ENCODE measurements at places on chromosomes 4 and X. TPM values are rescaled to one million over a fixed set of nuclear protein-coding genes. Genes with fewer than 3 reads are reported as not detected.

DNA sequence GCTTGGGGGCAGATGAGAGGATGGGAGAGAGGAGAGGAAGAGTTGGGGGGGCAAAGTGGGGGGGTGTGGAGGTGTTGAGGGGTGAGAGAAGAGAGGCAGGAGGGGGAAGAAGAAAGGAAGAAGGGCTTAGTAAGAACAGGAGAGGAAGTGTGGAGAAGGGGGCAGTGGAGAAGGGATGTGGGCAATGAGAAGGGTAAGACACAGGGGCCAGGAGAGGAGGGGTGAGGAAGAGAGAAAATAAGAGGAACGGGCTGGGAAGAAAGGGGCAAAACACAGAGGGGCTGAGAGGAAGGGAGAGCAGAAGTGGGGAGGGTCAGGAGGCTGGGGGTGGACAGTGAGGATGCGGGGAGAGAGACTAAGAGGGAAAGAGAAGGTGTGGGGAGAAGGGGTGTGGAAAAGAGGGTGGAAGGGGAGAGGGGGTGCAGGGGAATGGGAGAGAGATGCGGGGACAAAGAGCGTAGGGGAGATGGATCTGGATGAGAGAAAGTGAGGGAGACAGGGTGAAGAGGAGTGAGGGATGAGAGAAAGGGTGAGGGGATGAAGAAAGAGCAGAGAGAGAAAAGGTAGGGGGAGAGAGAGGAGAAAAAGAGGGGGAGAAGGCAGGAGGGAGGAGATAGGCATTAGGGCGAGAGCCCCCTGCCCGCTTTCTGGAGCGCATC, 12.9 kb downstream of the SH3KBP1 start:
- no peak for DNase-seq

The SPARCL1 gene
- 0.07 TPM for total RNA-seq

DNA sequence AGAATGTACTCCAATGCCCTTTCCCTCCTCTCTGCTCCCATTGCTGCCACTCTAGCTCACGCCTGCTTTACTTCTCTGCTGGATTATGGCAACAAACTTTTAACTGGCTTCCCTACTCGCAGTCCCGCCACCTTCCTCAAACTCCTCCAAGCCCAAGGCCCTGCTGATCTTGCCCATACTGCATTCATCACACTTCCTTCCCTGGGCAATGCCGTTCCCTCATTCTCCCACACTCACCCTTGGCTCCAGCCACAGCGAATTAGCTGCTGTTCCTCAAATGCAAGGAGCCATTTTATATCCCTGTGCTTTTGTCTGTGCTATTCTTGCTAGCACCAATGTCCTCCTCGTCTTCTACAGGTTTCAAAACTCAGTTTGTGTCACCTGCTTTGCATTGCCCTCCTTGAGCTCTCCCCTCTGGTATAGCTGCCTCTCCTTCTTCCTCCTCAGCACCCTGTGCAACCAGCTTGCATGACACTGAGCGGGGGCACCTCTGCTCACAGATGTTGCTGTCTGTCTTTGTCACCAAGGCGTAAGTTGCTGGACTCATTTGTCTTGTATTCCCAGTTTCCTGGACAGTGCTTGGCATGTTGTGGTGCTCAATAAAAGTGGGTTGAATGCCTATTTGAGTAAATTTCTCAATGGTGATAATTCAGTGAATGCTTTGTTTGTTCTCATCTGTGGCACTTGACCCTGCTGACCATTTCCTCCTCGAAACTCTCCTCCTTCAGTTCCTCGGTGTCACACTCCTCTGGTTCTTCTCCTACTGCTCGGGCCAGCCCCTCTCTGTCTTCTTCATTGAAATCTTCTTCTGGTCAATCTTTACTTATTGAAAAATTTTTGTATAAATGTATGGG, 22.4 kb upstream of the MGST2 start:
- DNase-seq = no peak

DNA sequence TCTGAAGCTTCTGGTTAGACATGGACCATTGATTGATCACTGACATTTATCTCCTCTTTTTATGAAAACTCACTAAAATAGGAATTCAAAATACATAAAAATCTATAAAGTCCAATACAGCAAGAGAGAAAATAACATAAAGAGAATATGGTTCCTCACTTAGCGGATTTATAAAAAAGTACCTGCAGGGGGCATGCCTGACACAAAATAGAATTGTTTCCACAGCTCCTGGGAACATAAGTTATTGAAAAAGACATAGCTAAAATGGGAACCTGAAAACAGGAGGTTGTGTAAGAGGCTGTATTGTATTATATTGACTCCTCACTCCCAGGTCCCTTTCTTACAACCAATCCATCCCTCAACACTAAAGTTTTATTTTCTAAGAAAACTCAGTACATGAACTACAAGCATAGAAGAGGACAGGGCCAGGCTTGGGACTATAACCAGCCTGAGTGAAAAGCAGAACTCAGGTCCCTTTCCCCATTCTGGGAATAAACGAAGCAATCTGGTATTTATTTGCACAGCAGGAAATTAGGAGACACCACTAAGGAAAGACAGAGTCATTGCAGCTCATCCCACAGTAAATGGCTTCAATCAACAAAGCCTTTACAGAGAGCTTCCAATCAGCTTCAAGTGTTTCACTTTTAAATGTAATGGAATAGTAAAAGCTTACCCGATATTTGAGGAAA, 121.1 kb upstream of the NDST4 start:
- DNase-seq = peak; percentile 0

The F8A2 gene
- total RNA-seq = not detected

DNA sequence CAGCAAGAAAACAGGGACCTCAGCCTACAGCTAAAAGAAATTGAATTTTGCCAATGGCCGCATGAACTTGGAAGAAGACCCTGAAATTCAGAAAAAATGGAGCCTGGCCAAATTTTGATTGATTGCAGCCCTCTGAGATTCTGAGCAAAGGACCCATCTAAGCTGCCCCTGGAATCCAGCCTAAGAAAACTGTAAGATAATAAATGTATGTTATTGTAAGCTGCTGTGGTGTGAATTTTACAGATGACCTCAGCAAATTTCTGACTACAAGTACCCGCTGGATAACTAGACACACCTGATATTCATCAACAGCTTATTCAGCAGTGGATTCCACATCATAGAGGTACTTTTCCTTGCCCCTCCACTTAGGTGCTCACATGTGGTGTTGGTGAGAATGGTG, 119.5 kb upstream of the EPHA5 start:
- no peak for DNase-seq
